ENCODE measurements at places on chromosomes 11 and 22.

DNA sequence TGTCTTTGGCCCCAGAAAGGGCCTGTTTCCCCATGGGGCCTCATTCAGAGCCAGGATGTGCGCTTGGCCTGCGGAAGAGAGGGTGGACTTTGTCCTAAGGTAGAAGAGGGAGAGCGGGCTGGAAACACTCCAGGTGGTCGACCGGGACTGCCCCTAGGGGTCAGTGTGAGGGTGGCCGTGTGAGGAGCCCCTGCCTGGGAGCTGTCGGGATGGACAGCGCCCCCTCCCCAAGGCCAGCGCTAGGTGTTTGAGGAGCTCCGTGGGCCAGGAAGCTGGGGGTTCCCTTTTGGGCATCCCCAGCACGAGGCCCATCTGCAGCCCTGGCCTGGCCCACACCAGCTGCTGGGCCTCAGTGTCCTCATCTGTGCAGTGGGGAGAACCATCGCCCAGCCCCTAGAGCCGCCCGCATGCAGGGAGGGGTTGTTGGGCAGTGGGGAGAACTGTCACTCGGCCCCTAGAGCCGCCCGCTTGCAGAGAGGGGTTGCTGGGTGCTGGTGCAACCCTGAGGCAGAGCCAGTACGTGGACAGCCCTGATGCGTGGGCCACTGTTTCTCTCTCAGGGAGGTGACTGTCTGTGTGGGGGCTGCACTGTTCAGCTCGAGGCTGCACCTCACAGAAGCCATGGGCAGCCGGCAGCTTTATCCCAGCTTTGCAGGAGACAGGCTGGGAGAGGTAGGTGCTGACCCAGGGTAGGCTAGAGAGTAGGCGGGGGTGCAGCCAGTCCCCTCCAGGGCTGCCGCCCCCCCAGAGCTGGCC is 1319.9 kb downstream of the BRD1 start:
- DNase-seq, result no peak

DNA sequence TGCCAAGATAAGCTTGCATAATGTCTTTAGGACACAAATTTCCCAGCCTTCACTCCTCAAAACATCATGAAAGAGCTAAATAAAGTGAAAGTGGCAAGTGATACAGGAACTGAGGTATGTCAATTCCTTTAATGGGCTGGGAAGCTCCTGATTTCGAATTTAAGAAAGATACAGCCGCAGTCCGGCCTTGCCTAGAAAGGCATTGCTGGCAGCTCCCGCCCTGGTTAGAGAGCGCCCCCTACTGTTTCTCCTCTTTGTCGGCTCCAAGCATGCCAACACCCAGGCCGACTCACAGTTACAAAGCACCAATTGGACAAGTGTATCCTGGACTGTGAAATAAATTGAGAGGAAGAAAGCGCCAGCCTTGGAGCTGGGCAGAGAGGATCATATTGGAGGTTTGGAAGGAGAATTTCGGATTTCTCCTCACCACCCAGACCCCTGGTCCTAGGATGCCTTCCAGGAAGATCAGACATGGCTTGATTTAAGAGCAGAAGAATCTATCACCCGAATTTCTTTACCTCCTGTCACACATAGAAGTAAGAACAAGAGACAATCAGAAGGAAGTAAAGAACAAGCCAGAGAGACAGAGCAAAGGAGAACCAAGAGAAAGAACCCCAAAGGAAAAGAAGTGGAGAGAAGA is 84.0 kb downstream of the FAM76B start:
- DNase-seq, result peak; percentile 48

- DNase-seq, result no peak
Measured at GRCh38 chr11:84227970-84228665, 942.0 kb upstream of the CCDC90B start.

- DNase-seq, result peak; percentile 90
Measured at GRCh38 chr11:12318791-12319438, 58.5 kb upstream of the PARVA start.

DNA sequence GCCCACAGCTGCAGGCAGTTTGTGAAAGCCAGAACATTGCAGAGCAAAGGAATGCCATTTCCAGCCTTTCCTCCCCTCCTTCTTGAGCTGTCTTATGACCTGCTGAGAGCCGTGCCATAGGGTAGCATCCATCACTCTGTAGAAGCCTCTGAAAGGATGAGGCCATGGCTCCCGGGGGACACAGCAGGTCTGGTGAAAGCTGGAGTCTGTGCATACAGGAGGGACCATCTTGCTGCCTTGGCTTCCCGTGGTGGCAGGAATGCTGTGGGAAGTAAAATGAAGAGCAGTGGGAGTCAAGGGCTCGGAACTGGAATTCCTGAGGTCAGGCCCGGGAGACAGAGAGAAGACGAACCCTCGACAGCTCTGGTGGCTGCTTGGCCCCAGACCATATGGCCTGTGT is 30.9 kb downstream of the ANO1 start:
- no peak for DNase-seq

DNA sequence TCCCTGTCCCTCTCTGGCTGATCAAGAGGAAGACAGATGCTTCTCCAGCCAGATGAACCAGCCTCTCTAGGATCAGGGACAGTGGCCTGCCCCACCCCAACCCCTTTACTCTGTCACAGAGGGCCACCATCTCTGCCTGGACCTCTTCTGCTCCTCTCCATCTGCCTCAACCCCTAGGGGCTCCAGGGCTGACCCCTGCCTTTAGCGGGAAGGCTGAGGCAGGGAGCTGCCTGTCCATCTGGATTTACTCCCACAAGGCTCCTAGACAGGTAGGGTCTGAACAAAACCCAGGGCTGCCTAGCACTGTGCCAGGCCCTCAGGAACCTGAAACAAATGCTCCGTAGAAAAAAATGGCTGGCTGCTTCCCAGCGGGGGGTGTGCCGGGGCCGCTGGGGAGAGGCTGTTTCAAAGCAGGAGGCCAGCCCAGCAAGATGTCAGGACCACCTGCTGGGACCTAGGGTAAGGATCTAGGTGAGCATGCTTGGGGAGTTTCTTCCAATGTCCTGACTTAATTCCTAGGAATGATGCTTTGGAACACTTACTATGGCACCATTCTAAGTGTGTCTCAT is 3.2 kb downstream of the CHST1 start:
- no peak for DNase-seq

- DNase-seq, result no peak
Measured at GRCh38 chr11:9577556-9577955, 4.1 kb downstream of the WEE1 start.

DNA sequence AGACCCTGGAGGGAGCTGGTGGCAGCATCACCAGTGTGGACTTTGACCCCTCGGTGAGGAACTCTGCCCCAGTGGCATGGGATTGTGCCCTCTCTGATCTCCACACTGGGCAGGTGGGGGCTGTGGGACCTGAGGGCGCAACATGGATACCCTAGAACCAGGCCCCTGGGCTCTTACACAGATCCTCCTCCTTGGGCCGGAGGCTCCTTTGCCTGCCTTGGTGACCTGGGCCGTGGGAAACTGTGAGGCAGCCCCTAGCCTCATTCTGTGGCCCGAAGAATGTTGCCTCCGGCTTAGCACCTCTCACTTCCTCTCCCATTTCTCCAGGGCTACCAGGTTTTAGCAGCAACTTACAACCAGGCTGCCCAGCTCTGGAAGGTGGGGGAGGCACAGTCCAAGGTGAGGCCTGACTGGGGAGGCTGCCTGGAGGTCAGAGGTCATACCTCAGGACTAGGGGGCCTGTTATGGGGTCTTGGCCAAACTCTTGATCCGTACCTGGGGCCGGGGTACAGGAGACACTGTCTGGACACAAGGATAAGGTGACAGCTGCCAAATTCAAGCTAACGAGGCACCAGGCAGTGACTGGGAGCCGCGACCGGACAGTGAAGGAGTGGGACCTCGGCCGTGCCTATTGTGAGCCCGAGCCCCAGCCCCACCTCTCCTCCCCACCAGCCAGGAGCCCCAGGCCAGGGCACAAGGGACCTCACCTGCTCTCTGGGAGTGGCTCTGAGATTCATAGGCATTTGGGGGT is 12.2 kb downstream of the ATG16L2 start:
- DNase-seq, result no peak

DNA sequence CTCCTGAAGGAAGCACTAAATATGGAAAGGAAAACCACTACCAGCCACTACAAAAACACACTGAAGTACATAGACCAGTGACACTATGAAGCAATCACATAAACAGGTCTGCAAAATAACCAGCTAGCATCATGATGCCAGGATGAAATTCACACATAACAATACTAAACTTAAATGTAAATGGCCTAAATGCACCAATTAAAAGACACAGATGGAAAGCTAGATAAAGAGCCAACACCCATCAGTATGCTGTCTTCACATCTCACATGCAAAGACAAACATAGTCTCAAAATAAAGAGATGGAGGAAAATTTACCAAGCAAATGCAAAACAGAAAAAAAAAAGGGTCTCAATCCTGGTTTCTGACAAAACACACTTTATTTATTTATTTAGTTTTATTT is 171.7 kb downstream of the TTC28 start:
- DNase-seq, result no peak

DNA sequence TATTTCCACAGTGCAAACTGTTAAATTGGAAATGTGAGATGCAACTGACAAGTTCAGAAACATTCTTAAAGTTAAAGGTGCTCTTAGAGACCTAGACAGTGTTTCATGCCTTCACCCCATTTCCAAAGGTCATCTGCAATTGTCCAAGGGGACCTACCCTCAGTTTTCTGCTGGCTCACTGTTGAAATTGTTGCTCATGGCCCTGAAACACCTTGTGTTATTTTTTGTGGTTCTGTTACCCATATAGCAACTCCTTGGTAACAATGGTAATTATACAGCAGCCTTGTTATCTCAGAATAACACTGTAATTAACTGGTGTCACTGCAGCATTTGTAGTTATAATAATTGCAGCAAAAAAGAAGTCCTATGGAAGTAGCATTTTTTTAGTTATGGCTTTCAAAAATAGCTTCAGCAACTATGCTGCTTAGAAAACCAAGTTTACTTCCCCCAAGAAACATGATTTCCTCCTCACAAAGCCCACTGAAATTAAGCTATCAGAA is 49.2 kb upstream of the CCDC34 start:
- DNase-seq, result no peak

GRCh38 chr11:26755762-26756161 is 33.9 kb upstream of the SLC5A12 start:
- no peak for DNase-seq

DNA sequence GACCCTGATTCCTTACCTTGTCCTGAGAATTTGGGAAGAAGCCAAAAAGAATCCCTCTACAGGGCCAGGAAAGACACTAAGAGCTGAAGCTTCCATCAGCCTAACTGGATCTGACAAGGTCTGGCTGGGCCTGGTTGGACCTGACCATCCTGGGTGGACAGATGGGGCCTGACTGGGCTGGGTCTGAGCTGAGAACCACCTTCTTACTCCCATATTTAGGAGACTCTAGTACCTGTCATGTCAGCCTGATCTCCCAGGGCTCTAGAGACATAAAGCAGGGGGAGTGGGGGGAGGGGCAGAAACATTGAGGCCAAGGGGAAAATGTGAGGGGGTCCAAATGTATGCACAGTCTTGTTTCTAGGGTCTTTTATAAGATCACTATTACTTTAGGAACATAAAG is 129.9 kb downstream of the BUD13 start:
- DNase-seq, result no peak

- no peak for DNase-seq
Measured at GRCh38 chr11:70546191-70546940, 148.0 kb downstream of the CTTN start.

GRCh38 chr22:23192133-23192532 is 11.8 kb downstream of the BCR start:
- DNase-seq, result no peak

DNA sequence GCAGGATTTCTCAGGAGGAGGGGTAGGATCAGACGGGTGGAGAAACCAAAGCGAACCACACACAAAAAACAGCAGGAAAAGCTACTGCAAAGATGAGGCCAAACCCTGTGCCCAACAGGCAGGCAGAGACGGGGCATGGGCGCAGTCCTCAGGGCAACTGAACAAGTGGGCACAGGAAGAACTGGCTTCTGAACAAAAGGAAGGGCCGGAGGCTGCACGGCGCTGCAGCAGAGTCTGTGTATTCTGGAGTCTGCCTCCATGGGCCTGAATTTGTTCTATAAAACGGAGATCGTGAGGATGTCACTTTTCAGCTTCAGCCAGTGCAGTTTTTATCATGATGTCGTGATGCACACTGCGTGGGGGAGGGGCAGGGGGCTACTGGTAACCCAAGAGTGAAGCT is 1026.0 kb downstream of the TBC1D22A start:
- no peak for DNase-seq

- DNase-seq, result no peak
Measured at GRCh38 chr11:62340269-62340901, 3.1 kb downstream of the ASRGL1 start.

DNA sequence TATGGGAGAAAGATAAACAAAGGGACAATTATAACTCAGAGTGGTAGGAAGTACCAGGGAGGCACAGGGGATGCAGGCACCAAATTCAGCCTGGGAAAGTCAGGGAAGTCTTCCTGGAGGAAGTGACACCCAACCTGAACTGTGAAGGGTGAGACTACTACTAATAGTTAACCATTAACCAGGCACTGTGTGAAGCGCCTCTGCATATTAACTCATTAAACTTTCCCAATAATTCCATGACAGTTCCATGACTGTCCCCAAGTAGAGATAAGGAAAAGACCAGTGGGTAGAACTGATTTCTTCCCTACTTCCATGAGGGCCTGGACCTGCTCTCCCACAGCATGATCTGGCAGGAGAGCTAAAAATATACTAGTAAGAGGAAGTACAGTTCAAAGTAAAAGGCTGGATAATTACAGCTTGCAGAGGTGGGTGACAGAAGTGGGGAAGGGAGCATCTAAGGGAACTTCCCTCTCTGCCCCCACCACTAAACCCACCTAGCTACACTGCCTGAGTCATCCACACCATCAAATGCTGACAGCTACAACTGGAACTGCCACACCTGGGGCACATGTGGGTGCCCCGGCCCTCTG is 4.7 kb upstream of the AP1B1 start:
- no peak for DNase-seq

- no peak for DNase-seq
Measured at GRCh38 chr11:19849947-19850593, 137.4 kb downstream of the NAV2 start.

DNA sequence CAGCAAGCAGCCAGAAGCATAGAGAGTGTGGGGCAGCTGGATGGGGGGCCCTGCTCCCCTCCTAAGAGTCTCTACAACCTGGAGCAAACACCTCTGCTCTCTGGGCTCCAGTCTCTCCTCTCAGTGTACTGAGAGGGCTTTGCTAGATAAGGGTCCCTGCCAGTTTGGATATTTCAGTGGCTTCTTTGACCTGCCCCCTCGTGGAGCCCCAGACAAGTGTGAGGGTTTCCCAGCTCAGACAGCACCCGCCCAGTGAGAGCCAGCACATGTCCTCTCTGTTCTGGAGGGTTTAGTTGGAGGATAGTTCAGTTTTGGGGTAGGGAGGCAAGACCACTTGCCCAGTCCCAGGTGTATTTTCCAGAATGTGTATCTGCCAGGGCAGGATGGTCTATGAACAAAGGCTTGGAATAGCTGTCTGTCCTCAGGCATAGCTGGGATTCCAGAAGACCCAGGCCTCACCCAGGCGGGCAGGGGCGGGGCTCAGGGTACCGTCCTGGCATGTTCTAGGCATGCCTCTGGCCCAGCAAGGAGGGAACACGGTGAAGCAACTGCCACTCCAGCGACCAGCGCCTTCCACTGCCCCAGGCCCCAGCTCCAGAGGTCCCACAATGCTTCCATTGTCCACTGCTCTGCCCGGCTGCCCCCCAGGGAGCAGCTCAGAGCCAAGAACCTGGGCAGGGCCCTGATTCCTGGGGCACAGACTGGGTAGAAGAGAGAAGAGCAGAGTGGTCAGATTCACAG is 7.5 kb upstream of the MICALL1 start:
- DNase-seq, result no peak

All from NCI-H187 treated with DMSO at 0.1 percent for 48 hours (cell line).